ENCODE measurements at places on chromosomes 7 and 10. TPM values are rescaled to one million over a fixed set of nuclear protein-coding genes. Genes with fewer than 3 reads are reported as not detected.

Gene ITIH5
- total RNA-seq: not detected

Gene HTR5A
- not detected for total RNA-seq

Gene ANKRD61
- total RNA-seq: not detected

Gene PNLIPRP1
- not detected for total RNA-seq

Gene ANKRD22
- total RNA-seq: not detected

Gene RPEL1
- total RNA-seq: not detected

Gene SLC13A1
- total RNA-seq: not detected

Gene DKK1
- not detected for total RNA-seq

Gene THSD7A
- total RNA-seq: not detected

Gene AGR2
- total RNA-seq: not detected

Gene STAMBPL1
- total RNA-seq: 26.7 TPM

Gene PAPSS2
- not detected for total RNA-seq

Gene SLC13A4
- total RNA-seq: not detected

Gene RET
- total RNA-seq: not detected

Gene C7orf57
- 0.56 TPM for total RNA-seq

Gene ICA1
- total RNA-seq: 0.95 TPM

Gene CFAP69
- total RNA-seq: not detected

Gene DNAH11
- total RNA-seq: not detected

Gene HOXA4
- total RNA-seq: not detected

Gene VPS37D
- total RNA-seq: 0.81 TPM

Gene PNLIP
- not detected for total RNA-seq

Gene LMOD2
- total RNA-seq: not detected

Gene CLIP2
- 2.4 TPM for total RNA-seq

Gene JAZF1
- 9.9 TPM for total RNA-seq
